ENCODE measurements at places on chromosomes 4 and X.

DNA sequence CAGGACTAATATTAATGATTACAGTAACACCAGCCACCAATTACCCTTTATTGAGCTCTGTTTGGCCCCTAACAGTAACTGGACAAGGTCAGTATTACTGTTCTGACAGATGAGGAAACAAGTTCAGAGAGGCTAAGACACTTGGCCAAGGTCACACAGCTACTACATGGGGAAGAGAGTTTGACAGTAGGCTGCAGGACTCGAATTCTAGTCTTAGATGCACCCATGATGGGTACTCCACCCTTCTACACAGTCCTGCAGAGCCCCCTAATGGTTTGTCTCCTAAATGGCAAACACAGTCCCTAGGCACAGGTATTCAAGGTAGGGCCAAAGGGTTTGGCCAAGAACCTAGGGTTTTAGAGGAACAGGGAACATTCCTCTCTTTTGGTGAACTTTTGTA, 93.9 kb downstream of the NSUN7 start:
- peaks cover 6% of the 10 kb centered on the region for H3K36me3 ChIP-seq
- no peak for DNase-seq
- no peak overlapping the region for H3K27ac ChIP-seq
- no peak overlapping the region for H3K4me3 ChIP-seq

- DNase-seq, result no peak
- H3K27me3 ChIP-seq, result no peaks in the 10 kb centered on the region
- no peak overlapping the region for H3K27ac ChIP-seq
- no peak overlapping the region for H3K4me3 ChIP-seq
These were observed 67.9 kb downstream of the FAM47C start for GRCh38 chrX:37075892-37076595.

DNA sequence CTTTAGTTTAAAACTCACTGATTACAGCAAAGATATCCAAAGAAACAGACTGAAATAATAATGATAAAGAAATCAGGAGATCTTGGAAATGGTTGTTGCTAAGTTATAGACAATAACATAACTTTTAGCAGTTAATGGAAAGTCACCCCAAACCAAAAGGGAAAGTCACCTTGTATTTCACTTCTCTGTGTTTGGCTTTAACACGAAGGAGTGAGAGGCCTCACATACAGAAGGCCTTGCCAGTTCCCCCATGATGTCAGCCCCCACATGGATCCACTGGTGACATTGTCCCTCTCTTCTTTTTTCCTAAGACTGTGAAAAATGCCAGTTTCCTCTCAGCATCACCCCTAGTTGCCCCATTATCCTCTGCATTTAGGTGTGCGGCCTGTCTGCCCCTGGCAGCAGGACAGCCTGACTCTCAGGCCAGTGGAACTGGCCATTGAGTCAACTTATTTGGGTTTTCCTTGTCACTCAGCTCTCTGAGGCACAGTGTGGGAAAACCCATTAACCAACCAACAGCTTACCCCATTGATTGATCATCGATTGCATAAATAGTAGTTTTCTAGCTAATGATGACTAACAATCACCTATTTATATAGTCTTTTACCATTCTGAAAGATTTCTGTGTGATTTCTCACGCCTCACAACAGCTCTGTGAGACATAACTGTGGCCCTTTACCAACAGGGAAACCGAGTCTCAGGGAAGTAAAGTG, 308.1 kb downstream of the PTTG2 start:
- H3K36me3 ChIP-seq, result no peaks in the 10 kb centered on the region
- no peak overlapping the region for H3K4me3 ChIP-seq
- no peak for DNase-seq
- no peaks in the 10 kb centered on the region for H3K4me1 ChIP-seq

DNA sequence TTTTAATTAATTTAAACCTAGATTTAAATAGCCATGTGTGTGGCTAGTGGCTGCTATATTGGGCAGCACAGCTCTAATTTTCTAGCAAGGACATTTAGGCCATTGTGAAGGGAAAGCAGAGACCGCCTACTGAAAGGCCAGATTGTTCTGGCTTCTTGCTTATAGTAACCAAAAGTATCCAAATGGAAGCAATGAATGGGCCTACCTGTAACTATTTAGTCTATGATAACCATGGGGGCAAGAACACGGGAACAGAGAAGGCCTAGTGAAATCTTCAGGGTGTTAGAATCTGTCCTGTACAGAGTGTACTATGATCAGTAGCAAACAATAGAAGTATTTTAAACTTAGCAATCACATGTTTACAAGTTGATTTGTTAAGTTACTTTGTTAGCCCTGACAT, 16.5 kb upstream of the HPRT1 start:
- H3K36me3 ChIP-seq, result no peaks in the 10 kb centered on the region
- H3K4me3 ChIP-seq, result no peak overlapping the region
- no peak for DNase-seq
- no peaks in the 10 kb centered on the region for H3K4me1 ChIP-seq

DNA sequence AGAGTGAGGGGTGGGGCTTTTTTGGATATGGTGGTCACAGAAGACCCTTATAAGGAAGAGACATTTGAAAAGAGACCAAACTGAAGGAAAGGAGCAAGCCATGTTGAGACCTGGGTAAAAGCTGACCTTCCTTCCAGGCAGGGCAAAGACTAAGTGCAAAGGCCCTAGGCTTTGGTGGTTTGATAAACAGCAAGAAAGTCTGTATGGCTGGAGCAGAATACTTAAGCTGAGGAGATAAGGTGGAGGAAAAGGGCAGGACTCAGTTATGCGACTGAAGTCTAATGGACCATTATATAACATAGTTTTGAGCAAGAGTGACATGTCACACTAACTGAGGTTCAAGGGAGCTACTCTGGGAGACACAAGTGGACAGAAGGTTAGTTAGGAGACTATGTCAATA, 20.0 kb downstream of the SH3RF1 start:
- no peaks in the 10 kb centered on the region for H3K36me3 ChIP-seq
- no peaks in the 10 kb centered on the region for H3K27me3 ChIP-seq
- H3K27ac ChIP-seq, result peak overlapping the region; percentile 27

GRCh38 chr4:80265571-80266252, 752 bp upstream of the FGF5 start:
- peak overlapping the region; percentile 52 for H3K4me3 ChIP-seq
- H3K36me3 ChIP-seq, result no peaks in the 10 kb centered on the region
- peaks cover 83% of the 10 kb centered on the region for H3K27me3 ChIP-seq
- H3K27ac ChIP-seq, result no peak overlapping the region

DNA sequence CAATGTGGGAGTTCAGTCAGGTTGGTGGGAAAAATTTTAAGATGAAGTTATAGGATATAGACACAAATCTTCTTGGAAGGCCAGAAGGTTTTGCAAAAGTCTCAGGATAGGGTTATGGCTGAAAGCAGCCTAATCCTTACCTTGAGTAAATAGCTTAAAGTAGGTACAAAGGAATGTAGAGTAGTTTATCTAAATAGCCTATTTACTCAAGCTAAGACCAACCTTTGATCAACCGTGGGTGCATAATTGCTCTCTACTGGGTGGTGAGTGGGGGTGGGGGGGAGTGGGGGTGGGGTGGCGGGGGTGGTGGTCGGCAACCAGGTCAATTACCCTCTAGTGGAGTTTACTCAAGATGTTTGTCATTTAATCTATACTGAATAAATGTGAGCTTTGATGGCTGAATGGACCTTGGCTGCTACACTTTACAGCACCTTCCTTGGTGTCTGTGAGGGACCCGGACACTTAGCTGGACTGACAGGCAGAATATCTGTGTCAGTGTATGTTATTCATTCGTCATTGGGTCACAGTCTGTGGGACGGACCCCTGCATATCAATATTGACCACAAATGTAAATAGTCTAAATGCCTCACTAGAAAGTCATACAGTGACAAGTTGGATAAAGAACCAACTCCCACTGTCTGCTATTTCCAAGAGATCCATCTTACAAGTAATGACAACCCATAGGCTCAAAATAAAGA, 545.7 kb upstream of the PABPC4L start:
- no peak overlapping the region for H3K4me3 ChIP-seq
- DNase-seq, result no peak
- H3K27ac ChIP-seq, result no peak overlapping the region
- no peaks in the 10 kb centered on the region for H3K27me3 ChIP-seq
- no peaks in the 10 kb centered on the region for H3K4me1 ChIP-seq
- no peaks in the 10 kb centered on the region for H3K36me3 ChIP-seq

- no peak for DNase-seq
- H3K27me3 ChIP-seq, result no peaks in the 10 kb centered on the region
- no peak overlapping the region for H3K4me3 ChIP-seq
- no peaks in the 10 kb centered on the region for H3K36me3 ChIP-seq
- H3K27ac ChIP-seq, result no peak overlapping the region
These were observed 72.9 kb downstream of the CLNK start for GRCh38 chr4:10611673-10612072.

GRCh38 chrX:106159861-106160282, 8.2 kb upstream of the PWWP3B start:
- no peaks in the 10 kb centered on the region for H3K36me3 ChIP-seq
- no peak overlapping the region for H3K27ac ChIP-seq
- no peaks in the 10 kb centered on the region for H3K27me3 ChIP-seq

GRCh38 chr4:155773196-155773800, 14.5 kb downstream of the GUCY1B1 start:
- H3K4me1 ChIP-seq, result no peaks in the 10 kb centered on the region
- H3K27me3 ChIP-seq, result no peaks in the 10 kb centered on the region
- no peak for DNase-seq
- no peak overlapping the region for H3K4me3 ChIP-seq

GRCh38 chrX:77070202-77070918, 376.8 kb upstream of the FGF16 start:
- no peak for DNase-seq
- H3K4me3 ChIP-seq, result no peak overlapping the region
- no peak overlapping the region for H3K27ac ChIP-seq
- H3K4me1 ChIP-seq, result no peaks in the 10 kb centered on the region

GRCh38 chrX:34886011-34886410, 56.6 kb upstream of the FAM47B start:
- no peak overlapping the region for H3K27ac ChIP-seq
- no peak for DNase-seq
- no peak overlapping the region for H3K4me3 ChIP-seq
- no peaks in the 10 kb centered on the region for H3K4me1 ChIP-seq
- no peaks in the 10 kb centered on the region for H3K27me3 ChIP-seq

DNA sequence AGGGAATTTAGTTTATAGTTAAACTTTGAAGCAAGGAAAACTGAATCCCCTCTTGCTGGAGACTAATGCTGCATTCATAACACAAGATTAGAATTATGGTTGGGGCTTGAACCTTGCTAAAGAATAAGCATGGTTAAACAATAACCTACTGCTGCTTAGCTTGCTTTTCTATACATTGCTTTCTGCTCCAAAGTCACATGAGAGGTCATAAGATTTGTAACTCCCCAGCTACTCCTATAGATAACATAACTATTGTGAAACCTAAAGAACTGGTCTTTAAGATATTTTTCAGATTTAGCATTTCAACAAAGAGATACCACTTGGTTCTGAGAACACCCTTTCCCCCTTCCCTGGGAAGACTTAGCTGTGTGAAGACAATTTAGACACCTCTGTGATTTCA, 17.1 kb upstream of the HADH start:
- H3K27me3 ChIP-seq, result no peaks in the 10 kb centered on the region
- no peak overlapping the region for H3K4me3 ChIP-seq
- no peaks in the 10 kb centered on the region for H3K36me3 ChIP-seq
- H3K27ac ChIP-seq, result no peak overlapping the region
- no peaks in the 10 kb centered on the region for H3K4me1 ChIP-seq

GRCh38 chrX:107470971-107471370, 21.5 kb downstream of the FRMPD3 start:
- no peak overlapping the region for H3K4me3 ChIP-seq
- H3K36me3 ChIP-seq, result no peaks in the 10 kb centered on the region
- H3K4me1 ChIP-seq, result no peaks in the 10 kb centered on the region
- H3K27me3 ChIP-seq, result no peaks in the 10 kb centered on the region
- no peak for DNase-seq

DNA sequence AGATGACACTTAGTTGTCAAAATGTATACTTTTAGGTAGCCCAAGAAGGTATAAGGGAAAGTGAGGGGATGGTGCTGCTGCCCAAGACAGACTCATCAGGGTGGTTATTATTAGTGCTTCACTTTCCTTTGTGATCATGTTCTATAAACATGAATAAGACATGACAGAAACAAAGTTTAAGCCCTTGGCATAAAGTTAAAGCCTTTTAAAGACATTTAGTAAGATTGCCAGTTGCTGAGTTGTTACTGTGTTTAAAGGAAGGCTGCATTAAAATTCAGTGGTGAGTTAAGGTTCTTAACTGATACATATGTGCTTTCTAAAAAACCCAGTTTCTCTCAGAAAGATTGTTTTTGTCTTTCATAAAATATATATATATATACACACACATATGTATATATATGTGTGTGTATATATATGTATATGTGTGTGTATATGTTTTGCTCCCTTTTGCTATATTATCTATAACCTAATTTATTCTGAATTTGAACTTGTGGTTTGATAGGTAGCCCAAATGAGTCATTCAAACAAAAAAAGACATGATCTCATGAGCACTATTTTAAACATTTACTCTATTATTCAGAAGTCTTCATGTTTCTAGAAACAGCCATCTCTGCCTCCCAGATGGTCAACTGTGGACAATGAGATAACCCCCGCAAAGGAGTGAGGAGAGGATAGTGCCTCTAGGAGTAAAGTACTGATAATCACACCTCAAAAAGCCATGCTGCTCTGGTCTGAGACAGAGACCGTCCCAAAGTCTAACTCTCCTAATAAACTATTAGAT, 98.1 kb upstream of the OTUD4 start:
- H3K36me3 ChIP-seq, result no peaks in the 10 kb centered on the region
- no peaks in the 10 kb centered on the region for H3K4me1 ChIP-seq
- H3K4me3 ChIP-seq, result no peak overlapping the region

DNA sequence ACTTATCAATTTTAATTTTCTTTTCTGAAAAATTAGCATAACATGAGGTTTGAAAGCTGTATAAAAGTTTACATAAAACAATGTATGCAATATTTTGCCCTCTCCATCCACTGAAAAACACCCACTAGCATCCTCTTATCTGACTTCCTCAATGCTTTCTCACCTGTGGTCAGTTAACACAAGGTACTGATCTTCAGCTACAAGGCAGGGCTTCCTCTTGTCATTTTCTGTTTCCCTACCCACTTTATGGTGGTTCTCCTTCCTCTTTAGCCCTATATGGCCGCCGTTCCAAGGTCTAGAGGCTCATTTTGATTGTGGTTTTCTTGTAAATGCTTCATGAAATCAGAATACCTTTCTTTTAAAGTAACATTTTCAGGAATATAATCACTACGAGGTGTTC, 618.6 kb upstream of the CPEB2 start:
- no peaks in the 10 kb centered on the region for H3K36me3 ChIP-seq
- H3K4me1 ChIP-seq, result no peaks in the 10 kb centered on the region
- H3K4me3 ChIP-seq, result no peak overlapping the region

DNA sequence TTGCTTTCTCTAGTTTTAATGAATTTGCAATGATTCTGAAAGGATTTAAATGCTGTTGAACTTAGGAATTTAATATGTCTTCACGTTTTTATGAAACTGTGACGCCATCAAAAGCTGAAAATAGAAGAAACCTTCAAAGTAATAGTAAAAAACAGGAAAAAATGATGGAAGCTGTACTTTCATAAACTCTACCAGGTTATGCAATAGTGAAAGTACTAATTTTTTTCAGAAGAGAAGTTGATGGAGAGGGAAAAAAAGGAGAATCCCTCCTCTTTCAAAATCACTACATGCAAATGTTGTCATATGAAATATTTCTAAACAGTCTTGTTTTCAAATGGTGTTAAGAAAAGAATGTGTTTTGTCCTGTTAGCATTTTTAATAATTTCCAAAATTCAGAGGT, 73.6 kb downstream of the ZNF330 start:
- no peaks in the 10 kb centered on the region for H3K4me1 ChIP-seq
- H3K27ac ChIP-seq, result no peak overlapping the region
- no peaks in the 10 kb centered on the region for H3K36me3 ChIP-seq
- no peak overlapping the region for H3K4me3 ChIP-seq
- DNase-seq, result no peak
